T-cell (primary cell): ENCODE measurements at places on chromosomes 4 and X.
A peak's percentile ranks its signal among the peaks of the same experiment; 100 is the strongest.

DNA sequence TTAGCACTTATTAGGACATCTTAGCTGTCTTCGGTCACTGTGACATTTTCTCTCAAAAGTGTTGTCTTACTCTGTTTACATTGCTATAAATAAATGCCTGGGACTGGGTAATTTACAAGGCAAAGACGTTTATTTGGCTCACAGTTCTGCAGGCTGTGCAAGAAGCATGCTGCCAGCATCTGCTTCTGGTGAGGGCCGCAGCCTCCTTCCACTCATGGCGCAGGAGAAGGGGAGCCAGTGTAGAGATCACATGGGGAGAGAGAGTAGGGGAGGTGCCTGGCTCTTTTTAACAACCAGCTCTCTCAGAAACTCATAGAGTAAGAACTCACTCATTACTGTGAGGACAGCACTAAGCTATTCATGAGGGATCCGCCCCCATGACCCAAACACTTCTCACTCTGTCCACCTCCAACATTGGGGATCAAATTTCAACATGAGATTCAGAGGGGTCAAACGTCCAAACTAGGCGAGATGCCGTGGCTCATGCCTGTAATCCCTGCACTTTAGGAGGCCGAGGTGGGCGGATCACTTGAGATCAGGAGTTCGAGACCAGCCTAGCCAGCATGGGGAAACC is 43.5 kb upstream of the HERC6 start:
- no peaks in the 10 kb centered on the region for H3K4me1 ChIP-seq
- H3K27me3 ChIP-seq, result no peaks in the 10 kb centered on the region
- H3K4me3 ChIP-seq, result no peak overlapping the region
- H3K36me3 ChIP-seq, result no peaks in the 10 kb centered on the region
- no peak for DNase-seq
- H3K27ac ChIP-seq, result no peak overlapping the region

- H3K27ac ChIP-seq, result no peak overlapping the region
- H3K27me3 ChIP-seq, result no peaks in the 10 kb centered on the region
- H3K4me1 ChIP-seq, result no peaks in the 10 kb centered on the region
- H3K36me3 ChIP-seq, result no peaks in the 10 kb centered on the region
- no peak overlapping the region for H3K4me3 ChIP-seq
Measured at GRCh38 chrX:115413246-115413878, 123.8 kb downstream of the LUZP4 start.

DNA sequence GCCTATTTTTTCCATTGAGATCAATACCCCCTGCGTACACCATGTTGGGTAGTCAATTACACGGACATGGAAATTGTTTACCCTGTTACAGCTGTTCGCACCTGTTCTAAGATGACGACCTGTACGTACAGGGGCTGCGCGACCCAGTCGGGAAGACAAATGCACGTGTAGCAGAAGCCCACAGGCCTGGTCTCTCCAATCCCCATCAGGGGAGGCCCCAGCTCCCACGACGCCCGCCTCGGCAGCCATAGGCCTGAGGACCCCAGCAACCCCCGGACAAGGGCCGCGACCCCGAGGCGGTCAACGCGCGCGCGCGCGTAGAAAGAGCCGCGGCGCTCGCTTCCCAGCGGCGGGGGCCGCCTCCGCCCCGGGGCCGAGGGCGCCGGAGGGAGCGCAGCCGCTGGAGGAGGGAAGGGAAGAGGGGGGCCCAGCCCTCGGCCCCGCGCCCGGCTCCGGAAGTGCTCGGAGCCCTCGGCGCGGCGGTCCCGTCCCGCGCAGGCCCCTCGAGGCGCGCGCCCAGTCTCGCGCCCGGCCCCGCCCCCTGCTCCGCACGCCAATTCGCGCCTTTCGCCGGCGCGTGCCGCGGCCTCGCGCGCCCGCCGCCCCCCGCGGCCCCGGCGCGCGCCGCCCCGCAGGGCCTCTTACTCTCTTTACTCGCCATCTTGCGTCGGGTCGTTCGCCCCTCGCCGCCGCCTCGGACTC is 618 bp downstream of the RBBP7 start:
- H3K27ac ChIP-seq, result peak overlapping the region; percentile 98
- H3K4me1 ChIP-seq, result peaks cover 23% of the 10 kb centered on the region
- H3K36me3 ChIP-seq, result no peaks in the 10 kb centered on the region
- H3K4me3 ChIP-seq, result peak overlapping the region; percentile 62

DNA sequence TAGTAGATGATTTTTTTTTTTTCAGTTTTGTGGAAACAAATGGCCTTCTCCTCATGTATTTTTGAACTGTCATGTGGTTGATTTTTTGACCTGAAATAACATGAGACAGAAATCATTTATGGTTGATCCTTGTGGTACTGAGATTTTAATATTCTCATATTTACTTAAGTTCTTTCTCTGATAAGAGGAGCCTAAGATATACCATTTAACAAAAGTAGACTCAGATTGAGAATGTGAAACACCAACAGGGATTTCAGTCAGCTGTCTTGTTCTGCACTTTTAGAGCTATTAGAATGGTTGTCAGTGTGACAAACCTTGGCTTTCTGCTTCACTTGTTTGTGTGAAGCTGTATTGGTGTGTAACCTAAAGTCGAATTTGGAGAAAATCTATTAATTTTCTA is 575.7 kb downstream of the SPOCK3 start:
- H3K4me3 ChIP-seq, result no peak overlapping the region
- H3K27ac ChIP-seq, result no peak overlapping the region
- H3K27me3 ChIP-seq, result no peaks in the 10 kb centered on the region
- no peak for DNase-seq
- H3K36me3 ChIP-seq, result no peaks in the 10 kb centered on the region

DNA sequence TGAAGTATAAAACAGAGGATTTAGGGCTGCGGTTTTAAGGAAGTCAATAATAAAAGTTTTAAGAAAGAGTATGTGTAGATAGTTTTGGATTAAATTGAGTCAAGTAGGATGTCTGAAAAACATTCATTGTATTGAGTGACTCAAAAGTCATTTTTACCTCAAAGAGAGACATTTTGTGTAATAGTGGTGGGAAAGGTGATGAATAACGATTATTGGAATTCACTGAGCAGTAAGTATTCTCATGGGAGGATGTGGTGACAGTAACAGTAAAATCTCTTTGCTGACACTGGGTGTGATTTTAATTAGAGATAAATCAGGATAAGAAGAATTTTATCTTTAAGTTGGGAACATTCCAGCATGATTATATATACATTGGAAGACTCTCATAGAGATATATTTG is 233.6 kb downstream of the PDHA2 start:
- no peak overlapping the region for H3K27ac ChIP-seq
- H3K4me3 ChIP-seq, result no peak overlapping the region
- no peak for DNase-seq
- H3K36me3 ChIP-seq, result no peaks in the 10 kb centered on the region
- no peaks in the 10 kb centered on the region for H3K4me1 ChIP-seq

DNA sequence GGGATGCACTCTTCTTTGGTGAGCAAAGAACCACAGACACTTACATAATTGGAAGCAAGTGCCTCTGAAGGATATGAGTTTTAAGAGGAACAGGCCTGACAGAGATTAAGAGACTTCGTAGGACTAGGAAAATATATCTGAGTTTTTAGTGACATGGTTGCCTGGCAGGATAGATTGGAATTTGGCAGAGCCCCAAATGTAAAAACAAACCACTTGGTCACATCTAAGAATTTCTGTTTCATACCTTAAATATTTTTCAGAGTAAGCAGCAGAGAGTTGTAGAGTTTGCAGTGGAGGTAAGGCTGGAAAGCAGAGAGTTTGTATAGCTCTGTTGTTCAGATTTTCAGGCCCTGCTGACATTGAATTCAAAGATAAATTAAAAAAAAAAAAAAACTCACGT is 150.1 kb upstream of the MAGEB2 start:
- no peak for DNase-seq
- H3K4me1 ChIP-seq, result no peaks in the 10 kb centered on the region
- no peaks in the 10 kb centered on the region for H3K36me3 ChIP-seq
- no peak overlapping the region for H3K27ac ChIP-seq

DNA sequence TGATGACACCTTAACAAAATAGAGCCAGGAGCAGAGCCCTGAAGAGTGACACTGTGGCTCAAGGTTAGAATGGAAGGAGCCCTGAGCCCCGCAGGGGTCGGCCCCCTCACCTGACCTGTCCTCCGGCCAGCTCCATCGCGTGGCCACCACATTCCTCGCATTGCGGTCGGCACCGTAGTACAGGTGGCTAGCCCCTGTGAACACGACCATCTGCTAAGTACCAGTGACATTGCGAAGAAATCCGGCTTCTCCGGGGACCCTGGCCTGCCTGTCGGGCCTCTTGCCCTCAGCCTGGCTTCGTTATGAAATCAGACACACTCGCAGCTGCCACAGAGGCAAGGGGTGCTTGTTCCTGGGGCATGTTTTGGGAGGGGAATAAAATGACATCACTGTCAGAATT is 179.0 kb downstream of the AFAP1 start:
- peaks cover 19% of the 10 kb centered on the region for H3K4me1 ChIP-seq
- H3K27me3 ChIP-seq, result no peaks in the 10 kb centered on the region
- DNase-seq, result no peak
- H3K27ac ChIP-seq, result peak overlapping the region; percentile 87

GRCh38 chrX:139828033-139828432 is 104.8 kb downstream of the ATP11C start:
- no peak overlapping the region for H3K27ac ChIP-seq
- no peaks in the 10 kb centered on the region for H3K27me3 ChIP-seq
- DNase-seq, result no peak
- H3K4me3 ChIP-seq, result no peak overlapping the region

- no peak overlapping the region for H3K4me3 ChIP-seq
- DNase-seq, result no peak
- no peaks in the 10 kb centered on the region for H3K4me1 ChIP-seq
Measured at GRCh38 chrX:118802857-118803256, 20.8 kb upstream of the ZCCHC12 start.

GRCh38 chrX:150849486-150849885 is 49.0 kb downstream of the CD99L2 start:
- H3K27me3 ChIP-seq, result no peaks in the 10 kb centered on the region
- no peak for DNase-seq
- H3K27ac ChIP-seq, result no peak overlapping the region

- H3K4me1 ChIP-seq, result no peaks in the 10 kb centered on the region
- H3K27me3 ChIP-seq, result no peaks in the 10 kb centered on the region
- no peak overlapping the region for H3K27ac ChIP-seq
- no peak overlapping the region for H3K4me3 ChIP-seq
- no peaks in the 10 kb centered on the region for H3K36me3 ChIP-seq
- no peak for DNase-seq
Measured at GRCh38 chr4:88981993-88982392, 75.0 kb downstream of the FAM13A start.
